ENCODE measurements at places on chromosomes 4 and X.

DNA sequence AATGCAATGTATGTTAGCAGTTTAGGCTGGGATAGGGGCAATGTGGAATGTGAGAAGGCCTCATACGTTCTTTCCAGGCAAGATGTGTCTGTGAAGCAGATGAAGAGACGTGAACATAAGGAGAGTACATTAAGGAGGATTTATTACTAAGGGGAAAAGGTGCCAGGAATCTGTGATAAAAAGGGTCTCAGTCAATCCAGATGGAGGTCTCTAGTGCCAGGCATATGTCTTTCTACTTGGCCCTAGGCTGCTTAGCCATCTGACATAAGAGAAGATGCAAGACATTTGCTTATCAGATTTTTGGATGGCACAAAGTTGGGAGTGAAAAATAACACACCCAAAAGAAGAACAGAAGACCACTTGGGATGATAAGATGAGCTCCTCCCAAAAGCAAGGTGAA lies 93.0 kb upstream of the PRKG2 start:
- no peak for DNase-seq

DNA sequence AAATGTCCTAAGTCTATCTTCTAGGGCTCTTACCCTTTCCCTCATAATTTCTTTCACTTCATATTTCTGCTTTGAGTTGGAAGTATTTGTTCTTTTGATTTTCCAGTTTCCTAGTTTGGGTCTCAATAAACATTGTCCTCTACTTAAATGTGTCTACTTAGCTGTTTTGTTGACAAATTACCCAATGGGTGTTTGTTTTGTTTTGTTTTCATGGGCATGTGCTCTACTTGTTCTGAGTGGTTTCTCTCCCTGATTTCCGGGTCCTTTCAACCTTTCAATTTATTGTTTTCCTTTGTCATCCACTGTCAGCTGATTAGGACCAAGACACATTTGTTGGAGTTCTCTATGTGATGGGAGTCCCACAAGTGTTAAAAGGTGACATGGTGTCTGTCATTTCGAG lies 1181.4 kb downstream of the RPA4 start:
- DNase-seq = no peak

DNA sequence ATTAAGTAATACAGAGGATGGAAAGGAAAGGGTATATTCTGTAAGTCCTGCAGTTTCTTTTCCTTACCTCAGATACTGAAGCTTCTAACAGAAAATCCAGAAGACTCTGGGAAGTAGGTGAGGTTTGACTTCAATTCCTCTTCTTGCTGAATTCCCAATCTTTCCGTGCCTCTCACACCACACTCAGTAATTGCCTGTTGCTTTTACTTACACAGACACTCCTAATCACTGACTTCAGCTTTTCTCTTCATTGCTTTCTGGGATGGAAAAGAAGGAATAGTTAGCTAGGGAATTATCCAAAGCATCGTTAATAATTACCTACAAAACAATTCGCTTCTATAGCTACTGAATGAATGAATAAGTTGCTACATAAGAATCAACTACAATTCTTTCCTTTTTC lies 163.6 kb downstream of the FBXO8 start:
- DNase-seq = peak; percentile 21

DNA sequence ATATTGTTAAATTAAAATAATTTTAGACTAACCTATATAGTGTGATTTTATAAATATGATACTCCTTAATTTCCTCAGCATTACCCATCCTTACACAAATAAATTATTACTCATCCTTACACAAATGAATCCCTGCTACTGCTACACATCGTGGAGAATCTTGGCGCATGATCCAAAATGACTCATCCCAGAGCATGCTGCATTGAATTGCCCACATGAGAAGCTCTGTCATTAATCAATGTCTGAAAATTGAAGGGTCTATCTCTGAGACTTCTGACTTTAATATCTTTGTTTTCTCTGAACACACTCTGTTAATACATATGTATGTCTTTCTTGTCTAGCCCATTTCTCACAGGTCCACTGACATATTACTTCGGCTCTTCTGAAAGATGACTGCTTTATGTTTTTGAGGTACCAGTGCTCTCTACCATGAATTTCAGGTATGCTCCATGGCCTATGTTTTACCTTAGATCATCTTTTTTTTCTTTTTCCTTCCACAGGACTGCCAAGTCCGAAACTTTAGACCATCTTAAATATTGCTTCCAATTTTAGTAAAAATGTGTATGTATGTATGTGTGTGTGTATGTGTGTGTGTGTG lies 15.7 kb upstream of the DUSP21 start:
- peak; percentile 77 for DNase-seq

DNA sequence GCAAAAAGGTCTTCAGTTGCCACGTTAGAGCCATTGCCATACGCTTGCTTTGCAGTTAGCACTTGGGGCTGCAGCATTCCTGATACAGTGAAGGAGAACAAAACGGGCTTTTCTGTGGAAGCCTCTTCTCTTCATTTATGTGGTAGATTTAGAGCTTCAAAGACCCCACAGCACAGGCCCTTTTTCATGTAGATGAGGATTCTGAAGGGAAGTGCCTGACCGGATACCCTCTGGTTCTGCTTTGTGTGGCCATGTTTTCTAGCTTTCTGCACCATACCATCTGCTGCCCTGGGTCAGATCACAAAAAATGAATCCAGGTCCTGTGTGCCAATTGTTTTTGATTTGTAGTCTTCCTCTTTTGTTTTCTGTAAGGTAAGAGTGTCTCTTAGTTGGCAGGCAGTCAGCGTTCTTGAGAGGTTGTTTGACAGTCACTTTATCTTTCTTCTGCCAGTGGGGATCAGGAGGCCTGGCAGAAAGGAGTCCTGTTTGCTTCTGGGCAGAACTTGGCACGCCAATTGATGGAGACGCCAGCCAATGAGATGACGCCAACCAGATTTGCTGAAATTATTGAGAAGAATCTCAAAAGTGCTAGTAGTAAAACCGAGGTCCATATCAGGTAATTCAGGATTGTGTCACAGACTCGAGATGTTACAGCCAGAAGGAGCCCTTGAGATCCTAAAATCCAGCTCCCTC lies 7.7 kb downstream of the LAP3 start:
- no peak for DNase-seq

GRCh38 chr4:51894059-51894645 lies 51.2 kb downstream of the DCUN1D4 start:
- DNase-seq = peak; percentile 16

DNA sequence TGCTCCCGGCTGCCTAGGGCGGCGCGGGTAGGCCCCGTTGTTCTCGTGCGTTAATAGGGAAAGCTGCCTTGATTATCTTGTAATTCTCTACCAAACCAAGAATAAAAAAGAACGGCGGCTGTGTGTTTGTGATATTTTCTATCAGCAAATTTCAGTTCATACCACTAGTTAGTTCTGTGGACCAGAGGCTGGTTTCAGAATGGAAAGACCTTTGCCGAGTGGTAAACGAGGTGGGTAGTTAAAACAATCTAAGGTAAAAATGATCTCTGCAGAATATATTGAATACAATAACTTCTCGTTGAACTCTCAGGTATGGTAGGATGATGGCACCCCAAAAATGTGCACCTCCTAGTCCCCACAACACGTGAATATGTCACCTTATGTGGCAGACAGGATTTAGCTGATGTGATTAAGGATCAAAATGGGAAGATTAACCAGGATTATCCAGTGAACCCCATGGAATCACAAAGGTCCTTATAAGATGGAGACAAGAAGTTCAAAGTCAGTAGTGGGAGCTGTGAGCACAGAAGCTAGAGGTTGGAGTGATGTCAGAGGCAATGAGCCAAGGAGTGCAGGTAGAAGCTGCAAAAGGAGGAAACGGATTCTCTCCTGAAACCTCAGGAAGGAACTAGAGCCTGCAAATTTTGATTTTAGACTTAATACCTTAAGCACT lies 574 bp upstream of the CFAP97 start:
- DNase-seq = peak; percentile 22

DNA sequence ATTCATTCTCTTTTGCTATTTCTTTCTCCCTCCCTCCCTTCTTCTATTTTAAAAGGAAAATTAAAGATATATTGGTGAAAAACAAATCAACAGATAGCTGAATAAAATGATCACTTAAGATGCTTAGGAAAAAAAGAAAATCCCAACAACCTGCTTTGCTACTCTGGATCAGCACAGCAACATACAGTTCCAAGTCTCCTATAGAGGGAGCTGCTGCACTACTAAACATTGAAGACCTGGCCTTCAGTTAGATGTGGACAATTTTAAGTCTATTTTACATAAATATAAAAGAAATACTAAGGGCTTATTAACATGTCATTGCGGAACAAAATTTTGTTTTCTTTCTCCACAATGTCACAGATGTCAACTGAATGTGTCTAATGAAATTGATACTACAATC lies 226.4 kb downstream of the MAGEB5 start:
- peak; percentile 60 for DNase-seq

- DNase-seq = no peak
These were observed 25.5 kb upstream of the TEC start for GRCh38 chr4:48295116-48295515.

DNA sequence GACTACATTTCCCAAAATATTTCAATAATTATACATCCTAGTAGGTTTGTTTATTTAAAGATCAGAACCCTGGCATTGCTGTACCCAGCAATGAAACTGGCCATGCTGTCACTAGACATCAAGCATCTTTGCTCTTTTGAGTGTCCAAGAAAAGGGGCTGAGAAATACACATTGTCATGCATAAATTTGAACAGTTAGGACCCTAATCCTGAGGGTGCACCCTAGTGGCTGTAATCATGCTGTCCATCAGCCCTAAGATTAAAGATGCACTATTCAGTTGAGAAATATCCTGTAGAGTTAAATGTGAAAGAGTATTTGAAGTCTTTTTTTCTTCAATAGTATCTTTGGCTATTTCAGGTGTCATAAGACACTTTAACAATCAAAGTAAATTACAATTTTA lies 108.8 kb downstream of the NFKB1 start:
- DNase-seq = peak; percentile 22

DNA sequence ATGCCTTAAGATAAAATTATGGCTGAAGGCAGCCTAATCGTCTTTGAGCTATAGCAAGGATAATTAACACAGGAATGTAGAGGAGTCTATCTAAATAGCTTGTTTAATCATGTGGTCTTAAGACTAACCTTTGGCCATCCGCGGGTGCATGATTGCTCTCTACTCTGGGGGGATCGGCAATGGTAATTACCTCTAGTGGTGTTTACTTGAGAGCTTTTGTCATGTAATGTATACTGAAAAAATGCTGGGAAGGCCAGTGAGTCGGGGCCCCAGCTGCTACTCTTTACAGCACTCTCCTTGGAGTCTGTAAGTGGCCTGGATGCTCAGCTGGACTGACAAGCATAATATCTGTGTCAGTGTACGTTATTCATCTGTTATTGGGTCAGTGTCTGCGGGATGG lies 65.5 kb upstream of the GNPDA2 start:
- DNase-seq = no peak

DNA sequence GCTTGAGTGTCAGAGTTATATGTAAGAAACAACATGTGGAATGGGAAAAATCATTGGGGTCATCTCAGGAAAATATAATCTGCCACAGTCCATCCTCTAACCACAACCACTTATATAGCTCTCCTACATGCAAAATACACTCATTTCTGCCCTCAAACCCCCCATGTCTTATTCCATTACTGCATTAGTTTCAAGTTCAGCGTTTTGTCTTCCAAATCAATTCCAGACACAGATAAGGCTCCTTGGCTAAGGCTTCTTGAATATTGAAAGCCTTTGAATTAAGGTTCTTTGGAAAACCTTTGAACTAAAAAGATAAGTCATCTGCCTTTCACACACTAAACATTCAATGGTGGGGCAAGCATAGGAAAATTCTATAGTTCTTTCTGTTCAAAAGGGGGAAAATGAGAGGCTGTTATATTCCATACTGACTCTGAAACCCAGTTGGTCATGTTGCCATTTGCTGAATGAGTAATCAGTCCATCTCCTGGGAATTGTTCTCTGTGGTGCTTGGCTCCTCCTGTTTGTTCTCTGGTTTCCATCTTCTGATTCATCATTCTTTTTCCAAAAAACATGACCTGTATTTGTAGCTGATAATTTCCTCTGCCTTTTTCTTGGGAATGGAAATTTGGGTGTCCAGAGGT lies 218.7 kb downstream of the BMPR1B start:
- DNase-seq = peak; percentile 80

DNA sequence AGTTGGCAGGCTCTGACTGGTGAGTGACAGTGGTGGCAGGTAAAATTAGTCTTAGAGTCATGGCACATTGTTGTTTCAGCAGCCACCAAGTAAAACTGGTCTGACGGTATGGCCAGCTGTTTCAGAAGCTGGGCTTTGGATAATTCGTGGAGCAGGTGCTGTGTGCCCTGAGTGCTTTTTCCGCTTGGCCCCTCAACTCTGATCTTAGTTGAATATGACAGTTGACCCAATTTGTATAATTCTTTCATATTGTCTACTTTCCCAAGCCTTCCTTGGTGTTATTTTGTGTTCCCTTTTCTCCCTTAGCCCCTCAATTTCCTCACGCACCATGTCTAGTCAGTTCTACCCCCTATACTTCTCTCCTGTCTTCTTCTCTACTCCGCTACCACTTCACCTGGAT lies 32.0 kb downstream of the CDS1 start:
- DNase-seq = no peak

GRCh38 chr4:72629540-72629939 lies 60.5 kb upstream of the ADAMTS3 start:
- DNase-seq = no peak

Measured in cardiac fibroblast (primary cell).